ENCODE measurements at places on chromosomes 3 and 15.

- no peak for DNase-seq
Observed at GRCh38 chr3:128950223-128950938, 43.5 kb downstream of the CFAP92 start.

DNA sequence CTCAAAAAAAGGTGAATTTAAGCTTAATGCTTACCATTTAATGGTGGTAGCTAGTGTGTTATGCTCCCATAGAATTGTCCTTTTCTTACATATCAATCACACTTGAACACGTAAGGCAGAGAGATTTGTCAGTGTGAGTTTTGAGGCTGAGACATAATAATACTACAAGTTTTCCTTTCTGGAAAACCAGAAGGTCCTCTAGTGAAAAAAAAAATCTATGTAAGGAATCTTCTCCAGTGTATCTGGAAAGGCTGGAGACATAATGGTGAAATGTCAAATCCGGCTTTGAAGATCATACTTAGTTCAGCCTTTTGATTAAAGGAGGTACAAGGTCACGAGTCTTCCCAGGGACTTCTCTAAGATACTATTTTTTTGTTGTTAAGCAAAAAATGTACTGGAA is 3.4 kb downstream of the TSC22D2 start:
- no peak for DNase-seq

DNA sequence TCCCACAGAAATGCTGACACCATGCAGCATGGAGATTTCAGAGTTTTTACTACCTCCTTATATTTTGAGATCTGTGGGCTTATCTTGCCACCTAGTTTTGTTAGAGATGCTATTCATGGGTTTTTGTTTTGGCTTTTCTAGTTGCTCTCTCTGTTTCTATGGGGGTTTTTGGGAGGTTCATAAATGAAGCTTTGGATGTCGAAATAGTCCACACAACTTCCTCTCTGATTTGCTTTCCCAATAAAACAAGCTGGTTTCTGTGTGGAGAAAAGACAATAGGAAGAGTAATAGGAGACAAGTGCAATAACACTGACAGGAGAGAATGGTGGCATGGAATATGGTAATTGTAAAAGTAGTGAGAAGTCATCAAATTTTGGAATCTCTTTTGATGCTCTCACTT is 106.8 kb upstream of the GPR149 start:
- no peak for DNase-seq

GRCh38 chr15:23787346-23788105 is 100.4 kb upstream of the NDN start:
- no peak for DNase-seq

- no peak for DNase-seq
Observed at GRCh38 chr3:18234717-18235335, 190.3 kb downstream of the SATB1 start.

DNA sequence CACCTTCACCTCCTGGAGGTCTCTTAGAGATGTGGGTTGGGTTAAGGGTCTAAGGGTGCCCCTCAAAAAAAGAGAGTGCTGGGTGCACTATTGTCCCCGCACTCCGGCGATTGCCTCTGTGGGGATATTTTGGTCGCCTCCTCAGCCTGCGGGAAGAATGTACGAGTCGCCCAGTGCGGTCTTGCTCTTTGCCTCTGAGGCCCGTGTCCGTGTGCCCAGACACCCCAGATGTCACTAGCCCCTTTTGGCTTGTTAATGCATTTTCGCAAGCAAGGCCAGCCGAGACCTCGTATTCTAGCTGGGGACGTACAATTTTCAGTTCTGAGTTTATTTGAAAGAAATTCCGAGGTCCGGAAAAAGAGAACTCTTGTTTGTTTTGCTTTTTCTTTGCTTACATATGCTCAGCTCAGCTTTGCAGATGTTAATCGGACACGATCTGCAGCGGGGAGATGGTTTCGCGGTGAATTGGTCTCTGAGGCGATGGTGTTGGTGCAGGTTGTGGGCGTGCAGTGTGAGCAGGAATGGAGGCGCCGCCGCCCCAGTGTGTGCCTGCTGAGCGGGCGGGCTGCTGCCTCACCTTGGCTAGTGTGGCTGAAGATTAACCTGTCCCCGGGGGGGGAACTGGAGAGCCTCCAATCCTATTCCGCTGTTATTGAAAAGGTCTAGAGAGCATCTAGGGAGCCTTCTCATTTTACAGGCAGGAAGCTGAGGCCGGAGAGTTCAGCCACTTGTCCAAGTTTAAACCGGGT is 1.4 kb downstream of the ST6GAL1 start:
- peak; percentile 46 for DNase-seq

DNA sequence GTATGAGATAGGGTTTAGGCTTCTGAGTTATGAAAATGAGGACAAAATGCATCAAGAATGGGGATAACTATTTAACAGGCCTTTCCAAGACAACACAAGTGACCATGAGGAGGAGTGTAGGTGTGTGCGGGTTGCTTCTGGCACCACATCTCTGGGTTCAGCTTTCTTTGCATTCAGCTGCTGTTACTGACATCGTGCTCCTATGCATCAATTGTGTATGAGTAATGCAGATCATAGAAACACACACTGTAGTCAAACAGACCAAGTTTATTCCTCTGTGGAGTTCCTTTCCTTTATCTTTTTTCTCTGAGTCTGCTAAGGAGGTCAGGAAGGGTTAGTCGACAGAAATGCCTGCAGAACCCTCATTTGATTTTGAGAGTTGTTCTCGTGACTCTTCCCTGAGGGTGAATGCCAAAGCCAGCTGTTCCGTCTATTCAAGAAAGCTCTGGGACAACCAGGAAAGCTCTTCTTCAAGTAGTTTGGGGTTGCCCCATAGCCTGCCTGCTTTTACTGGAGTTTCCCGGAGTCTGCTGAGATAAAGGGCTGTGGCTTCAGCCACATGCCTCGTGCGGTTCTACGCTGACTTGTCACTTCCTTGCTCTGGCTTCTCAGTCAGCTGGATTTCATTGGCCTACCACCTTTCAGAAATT is 136.7 kb upstream of the TLE3 start:
- DNase-seq: no peak

All from memory B cell (primary cell).